ENCODE measurements at places on chromosomes 7 and 10.
A peak's percentile ranks its signal among the peaks of the same experiment; 100 is the strongest.

DNA sequence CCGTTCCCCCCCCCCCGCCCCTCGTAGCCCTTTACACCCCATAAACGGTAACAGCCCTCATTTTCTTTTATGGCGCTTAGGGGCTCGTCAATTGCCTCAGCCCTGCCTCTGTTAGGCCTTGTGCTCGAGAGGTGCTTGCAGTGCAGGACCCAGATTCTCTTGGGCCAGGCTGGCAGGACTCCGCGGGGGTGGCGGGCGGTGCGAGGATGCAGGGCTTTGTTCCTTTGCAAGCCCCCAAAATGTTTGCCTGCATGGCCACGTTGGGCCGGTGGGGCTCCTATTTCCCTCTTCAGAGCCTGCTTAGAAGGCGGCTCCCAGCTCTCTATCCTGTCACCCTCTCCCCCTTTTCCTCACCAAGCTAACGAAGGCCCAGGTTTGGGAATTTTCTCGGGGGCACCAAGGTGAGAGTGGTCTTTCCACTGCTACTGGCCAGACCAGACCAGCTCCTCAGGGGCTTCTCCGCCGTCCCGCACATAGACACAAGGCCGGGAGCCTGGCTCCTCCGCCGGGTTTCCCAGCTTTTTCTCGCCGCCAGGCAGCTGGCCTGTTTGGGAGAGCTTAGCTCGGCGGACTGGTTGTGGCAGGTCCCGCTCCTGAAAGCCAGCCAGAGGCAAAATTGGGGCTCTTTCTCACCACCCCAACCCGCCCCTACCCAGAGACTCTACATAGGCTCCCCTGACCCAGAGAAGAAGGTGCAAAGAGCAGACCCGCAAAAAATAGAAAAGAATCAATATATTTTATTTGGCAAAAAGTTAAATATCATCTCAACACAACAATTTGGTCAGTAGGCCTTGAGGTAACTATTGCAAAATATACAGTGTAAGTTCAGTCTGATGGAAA is 3.4 kb downstream of the HOXA9 start:
- DNase-seq = no peak

DNA sequence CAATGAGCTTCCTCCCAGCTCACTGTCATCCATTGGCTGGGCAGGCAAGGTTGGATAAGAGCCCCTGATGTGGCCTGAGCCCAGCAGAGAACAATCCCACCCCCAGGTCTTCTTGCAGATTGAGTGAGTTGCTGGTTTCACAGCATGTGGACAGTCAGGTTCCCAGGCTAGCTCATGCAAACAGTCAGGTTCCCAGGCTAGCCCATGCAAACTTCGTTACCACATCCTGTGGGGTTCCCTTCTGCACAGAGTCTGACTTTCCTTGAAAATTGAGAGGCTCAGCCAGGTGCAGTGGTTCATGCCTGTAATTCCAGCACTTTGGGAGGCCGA is 67.1 kb downstream of the TMEM130 start:
- no peak for DNase-seq

DNA sequence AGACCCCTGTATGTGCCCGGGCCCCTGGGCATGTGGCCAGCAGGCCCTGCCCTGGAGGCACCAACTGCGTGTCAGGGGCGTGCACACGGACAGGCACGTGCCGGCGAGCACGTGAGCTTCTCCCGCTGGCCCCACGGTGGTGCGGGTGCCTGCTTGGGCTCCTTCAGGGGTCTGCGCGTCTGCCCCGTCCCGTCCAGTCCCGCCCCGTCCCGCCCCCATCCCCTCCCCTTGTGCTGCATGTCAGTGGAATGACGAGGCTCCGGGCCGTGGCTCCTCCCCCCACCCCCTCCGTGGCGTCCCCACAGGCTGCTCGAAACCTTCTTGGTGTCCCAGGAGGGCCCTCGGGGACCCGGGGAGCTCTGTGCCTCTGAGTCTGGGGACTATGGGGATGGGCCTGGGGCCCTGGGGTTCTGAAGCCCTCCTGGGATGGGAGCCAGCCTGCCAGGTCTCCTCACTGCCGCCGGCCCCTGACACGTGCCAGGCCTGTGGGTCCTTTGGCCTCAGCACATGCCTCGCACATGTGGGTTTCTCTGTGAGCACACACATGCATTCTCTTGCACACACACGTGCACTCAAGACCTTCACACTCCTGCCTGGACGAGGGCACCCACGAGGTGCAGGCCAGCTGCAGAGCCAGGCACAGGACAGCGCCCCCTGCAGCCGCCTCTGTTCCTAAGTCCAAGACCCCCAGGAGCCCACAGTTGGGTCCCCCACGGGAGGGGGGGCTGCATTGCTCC is 27.5 kb upstream of the AMZ1 start:
- no peak for DNase-seq

DNA sequence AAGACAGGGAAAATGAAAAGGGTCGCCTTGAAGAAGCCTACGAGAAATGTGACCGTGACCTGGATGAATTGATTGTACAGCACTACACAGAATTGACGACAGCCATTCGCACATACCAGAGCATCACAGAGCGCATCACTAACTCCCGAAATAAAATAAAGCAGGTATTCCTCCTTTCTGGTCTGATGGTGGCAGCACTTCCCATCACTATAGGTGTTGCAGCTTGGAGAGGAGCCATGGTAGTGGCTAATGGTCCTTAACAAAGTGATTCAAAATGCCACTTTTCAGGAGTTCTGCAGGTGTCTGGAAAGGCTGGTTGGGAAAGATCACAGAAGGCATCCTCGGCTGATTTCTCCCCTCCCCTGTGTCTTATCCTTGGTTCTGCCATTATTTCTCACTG is 22.1 kb downstream of the EXOC4 start:
- peak; percentile 33 for DNase-seq

DNA sequence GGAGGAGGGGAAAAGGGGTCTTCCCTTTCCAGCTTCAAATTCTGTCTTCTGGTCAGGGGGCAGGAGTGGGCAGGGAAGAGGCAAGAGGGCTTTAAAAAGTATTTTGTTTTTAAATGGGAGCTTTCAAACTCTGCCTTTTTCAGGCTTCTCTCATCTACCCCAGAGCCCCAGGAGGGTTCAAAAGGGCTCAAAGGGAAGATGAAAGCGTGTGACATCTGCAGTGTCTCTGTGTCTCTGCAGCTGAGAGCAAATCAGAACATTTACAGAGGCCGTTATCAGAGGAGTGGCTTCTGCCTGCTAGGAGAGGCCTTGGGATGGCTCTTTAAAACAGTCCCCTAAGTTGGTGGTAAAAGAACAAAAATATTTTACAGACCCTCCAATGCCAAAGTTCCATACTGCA is 30.3 kb downstream of the TRIM8 start:
- DNase-seq = no peak

DNA sequence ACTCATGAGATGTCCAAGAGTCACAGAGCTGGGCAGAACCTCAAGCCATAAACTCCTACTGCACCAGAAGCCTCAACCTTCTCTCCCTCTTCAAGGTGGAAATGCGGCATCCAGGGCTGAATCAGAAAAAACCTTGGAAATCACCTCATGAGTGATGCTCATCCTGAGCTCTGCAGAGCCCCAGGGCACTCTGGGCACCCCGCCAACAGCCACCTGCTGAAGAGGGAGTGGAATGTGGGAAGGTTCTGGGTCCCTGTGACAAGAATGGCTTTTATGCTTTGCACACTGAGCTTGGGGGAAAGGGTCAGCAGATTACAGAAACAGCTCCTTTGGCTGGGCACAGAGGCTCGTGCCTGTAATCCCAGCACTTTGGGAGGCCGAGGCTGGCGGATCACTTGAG is 18.8 kb downstream of the NUDT1 start:
- DNase-seq = peak; percentile 89

GRCh38 chr7:32070406-32071360 is at the start of gene PDE1C:
PDE1C (minus strand) TSS chr7:32070407.
- peak; percentile 33 for DNase-seq

DNA sequence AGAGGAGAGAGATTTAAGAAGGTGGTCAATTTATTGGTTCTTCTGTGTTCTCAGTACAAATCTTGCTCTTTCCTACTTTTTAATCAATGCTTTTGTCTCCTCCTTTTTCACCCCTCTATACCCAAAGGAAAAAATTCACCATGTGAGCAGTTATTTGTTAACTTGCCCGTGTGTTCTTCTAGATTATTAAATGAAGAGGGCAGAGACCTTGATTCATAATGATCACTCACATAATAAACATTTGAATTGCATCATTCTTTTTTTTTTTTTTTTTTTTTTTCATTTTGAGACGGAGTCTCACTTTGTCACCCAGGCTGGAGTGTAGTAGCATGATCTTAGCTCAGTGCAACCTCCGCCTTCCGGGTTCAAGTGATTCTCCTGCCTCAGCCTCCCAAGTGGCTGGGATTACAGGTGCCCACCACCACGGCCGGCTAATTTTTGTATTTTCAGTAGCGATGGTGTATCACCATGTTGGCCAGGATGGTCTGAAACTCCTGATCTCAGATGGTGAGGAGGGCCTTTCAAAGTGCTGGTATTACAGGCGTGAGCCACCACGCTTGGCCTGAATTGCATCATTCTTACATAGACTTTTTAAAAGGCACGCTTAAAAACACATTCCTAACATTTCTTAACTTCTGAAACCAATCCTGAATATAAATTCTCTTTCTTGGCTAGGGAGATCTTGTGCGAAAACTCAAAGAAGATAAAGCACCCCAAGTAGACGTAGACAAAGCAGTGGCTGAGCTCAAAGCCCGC is 3.6 kb downstream of the GARS1 start:
- DNase-seq = peak; percentile 19

GRCh38 chr7:154871507-154871906 is 131.4 kb downstream of the PAXIP1 start:
- no peak for DNase-seq

- DNase-seq = peak; percentile 93
Measured at GRCh38 chr7:149414745-149415390, 46.0 kb downstream of the ZNF777 start.

DNA sequence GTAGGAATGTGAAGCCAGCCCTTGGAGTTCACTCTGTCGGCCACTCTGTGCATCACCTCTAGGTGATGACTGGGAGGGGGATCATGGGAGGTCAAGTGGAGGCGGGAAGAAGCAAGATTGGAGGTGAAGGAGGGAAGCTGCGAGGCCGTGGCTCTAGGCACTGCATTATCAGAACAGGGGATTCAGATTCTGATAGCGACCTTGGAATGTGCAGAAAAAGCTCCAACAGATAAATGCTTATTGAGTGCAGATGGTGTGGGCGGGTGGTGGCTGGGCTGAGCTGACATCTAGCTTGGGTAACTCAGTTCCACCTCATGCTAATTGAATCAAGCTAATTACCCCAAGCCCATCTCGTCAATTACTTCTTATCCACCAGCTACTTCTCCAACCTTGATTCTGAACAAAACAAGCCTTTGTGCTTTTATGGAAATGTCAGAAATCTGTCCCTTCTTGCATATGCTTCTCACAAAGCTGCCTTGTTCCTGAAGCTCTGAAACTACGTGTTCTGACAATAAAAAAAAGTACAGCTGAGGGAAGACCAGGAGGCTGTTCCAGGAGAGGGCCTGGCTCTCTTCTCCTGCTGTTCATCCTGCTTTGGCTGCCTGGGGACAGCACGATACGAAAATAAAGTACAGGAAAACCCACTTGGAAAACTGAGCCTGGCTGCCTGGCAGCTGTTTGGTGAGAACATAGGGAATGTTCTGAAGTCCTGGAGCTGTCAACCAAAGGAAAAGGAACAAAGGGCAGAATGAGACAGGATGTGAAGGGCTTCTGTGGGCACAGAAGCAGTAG is 27.5 kb downstream of the STRA8 start:
- no peak for DNase-seq

DNA sequence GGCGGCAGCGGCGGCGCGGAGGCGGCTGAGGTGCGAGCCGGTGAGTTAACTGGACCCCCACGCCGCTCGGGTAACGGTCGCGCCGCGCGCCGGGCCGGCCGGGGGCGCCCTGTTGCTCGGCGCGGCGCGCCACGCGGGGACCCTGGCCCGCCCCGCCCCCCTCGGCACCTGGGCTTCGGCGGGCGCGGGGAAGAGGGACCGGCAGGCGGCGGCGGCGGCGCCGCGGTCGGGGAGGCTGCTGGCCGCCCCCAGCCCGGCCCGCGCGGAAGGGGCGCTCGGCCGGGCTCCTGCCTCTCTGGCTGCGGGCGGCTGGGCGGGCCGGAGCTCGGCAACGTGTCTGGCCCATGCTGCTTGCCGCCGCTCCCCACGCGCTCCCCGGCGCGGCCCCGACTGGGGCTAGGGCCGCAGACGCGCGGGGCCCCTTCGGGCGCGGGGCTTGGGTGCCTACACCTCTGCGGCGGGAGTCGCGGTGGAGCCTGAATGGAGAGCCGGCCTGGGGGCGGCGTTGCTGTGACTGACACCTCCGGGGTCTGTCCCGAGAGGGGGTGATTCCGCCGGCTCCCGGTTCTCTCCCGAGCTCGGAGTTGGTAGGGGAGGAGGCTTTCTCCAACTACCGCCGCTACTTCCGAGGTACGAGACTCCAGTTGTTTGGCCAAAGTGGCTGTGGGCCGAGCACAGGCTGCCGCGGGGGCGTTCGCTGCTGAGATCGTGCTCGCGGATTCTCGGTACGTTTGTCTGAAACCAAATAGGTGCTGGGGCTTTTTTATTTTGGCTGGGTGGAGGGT is 494 bp downstream of the PALS2 start:
- DNase-seq = peak; percentile 65

DNA sequence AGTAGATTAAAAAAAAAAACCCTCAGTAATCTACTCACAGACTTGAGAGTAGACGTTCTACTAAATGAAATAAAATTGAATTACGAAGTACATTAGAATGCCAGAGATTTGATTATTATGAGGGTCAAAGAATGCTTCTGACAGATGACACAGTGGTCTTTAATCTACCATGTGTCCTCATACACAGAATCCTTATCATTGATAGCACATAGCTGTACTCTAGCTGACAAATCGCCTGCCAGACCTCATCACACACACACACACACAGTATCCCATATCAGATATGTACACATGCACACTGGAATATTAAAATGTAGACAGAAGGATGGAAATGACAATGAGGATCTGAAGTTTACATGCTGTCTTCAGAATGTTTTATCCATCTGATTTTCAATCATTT is 104.6 kb downstream of the SORCS1 start:
- no peak for DNase-seq

- DNase-seq = peak; percentile 46
Measured at GRCh38 chr10:52488606-52489485, 174.8 kb downstream of the DKK1 start.

DNA sequence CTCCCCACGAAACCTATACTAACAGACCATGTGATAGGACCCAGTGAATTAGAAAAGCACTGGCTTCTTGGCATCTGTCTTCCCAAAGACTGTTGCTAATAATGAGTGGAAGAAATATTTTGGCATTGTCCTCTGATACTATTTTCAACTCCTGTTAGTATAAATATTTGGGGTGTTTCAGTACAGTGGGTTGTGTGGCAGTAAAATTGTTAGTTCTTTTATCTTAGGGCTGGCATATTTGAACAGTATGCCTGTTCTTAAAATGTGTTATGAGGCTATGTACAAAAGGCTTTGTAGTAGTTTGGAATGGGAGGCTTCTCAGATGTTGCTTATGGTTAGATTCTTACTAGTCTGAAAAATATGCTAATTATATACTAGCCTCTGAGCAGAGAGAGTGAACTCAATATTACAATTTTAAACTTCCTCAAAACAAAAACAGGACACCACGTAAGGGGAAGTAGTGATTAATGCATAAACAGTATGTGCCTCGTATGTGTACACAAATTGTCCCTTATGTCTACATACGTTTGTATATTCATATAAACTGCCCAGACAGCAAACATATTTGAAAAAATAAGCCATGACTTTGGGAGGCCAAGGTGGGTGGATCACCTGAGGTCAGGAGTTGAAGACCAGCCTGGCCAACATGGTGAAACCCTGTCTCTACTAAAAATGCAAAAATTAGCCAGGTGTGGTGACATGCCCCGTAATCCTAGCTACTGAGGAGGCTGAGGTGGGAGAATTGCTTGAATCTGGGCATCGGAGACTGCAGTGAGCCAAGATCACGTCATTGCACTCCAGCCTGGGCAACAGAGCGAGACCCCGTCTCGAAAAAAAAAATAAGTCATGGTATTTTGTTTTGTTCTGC is 115.4 kb downstream of the ARID5B start:
- DNase-seq = no peak

- no peak for DNase-seq
Measured at GRCh38 chr7:70132852-70133690, 534.8 kb downstream of the AUTS2 start.
